Activated CD4-positive, alpha-beta T cell treated with anti-CD3 and anti-CD28 coated beads for 24 hours (primary cell): ENCODE measurements at places on chromosomes 3 and 15.

GRCh38 chr15:62940755-62941361 is 101.7 kb upstream of the TPM1 start:
- no peak for DNase-seq

- no peak for DNase-seq
These were observed 82.1 kb upstream of the POMGNT2 start for GRCh38 chr3:43187836-43188479.

DNA sequence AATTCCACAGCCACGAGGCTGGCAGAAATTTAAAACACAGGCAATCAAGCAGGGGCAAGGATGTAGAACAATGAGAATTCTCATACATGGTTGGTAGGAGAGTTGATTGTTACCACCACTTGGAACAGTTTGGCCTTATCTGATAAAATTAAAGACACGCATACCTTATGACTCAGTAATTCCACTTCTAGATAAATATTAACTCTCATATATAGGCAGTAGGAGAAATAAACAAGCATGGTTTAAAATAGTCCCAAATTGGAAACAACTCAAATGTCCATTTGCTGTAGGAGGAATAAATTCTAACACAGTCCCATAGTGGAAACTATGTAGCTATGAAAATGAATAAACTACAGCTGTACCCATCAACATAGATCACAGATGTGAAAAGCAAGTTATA is 42.3 kb upstream of the USP3 start:
- DNase-seq = no peak

- DNase-seq = no peak
These were observed 1.4 kb downstream of the CEMIP start for GRCh38 chr15:80780416-80781221.

GRCh38 chr3:36075491-36075890 is 304.8 kb upstream of the STAC start:
- DNase-seq = no peak

DNA sequence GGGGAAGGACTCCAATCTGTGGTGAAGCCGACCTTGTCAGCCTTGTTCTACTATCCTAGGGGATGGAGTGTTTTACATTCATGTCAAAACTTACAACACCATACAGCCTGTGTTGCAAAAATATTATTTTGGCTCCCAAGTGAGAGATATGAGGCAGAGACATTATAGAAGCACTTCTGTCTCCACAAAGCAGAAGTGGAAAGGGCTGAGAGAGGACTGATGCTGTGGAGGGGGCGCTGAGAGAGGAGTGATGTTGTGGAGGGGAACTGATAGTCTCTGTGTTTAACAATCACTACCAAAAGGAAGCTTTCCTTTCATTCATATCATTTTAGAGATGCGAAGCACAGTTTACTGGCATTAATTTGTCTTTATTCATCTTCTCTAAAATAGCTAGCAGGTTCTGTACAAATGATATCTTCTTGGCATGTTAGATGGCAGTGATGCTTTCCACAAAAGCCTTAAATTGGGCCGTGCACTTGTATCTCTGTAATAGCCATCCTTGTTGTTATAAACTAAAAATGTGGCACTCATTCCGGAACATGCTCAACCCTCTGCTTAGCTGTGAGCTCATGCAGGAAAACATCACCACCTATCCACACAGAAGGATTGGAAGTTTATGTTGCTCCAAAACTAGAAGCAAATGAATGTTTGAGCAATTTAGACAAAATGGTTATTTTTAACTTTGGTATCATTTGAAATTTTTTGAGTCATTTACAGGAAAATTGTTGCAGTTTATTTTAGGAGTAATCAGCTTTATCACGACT is 134.6 kb upstream of the TP63 start:
- no peak for DNase-seq

DNA sequence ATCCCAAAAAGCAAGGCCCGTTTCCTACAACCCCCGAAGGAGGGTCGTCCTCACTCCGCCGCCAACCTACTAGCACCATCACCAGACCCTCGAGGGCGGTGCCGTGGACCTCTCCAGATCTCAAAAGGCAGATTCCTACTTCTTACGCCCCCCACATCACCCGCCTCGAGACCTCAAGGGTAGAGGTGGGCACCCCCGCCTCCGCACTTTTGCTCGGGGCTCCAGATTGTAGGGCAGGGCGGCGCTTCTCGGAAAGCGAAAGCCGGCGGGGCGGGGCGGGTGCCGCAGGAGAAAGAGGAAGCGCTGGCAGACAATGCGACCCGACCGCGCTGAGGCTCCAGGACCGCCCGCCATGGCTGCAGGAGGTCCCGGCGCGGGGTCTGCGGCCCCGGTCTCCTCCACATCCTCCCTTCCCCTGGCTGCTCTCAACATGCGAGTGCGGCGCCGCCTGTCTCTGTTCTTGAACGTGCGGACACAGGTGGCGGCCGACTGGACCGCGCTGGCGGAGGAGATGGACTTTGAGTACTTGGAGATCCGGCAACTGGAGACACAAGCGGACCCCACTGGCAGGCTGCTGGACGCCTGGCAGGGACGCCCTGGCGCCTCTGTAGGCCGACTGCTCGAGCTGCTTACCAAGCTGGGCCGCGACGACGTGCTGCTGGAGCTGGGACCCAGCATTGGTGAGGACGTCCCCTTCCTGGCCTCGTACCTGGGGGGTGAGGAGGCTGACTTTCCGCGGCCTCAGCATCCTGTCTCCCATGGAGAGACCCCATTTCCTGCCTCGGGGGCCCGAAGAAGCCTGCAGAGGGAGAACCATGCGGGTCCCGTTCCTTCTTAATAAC is at the start of gene MYD88:
TSS of gene MYD88 (plus strand) at position 313 of the 842 bp plus-strand sequence. CDS start at position 353, 40 bp downstream.
- DNase-seq = peak; percentile 75

GRCh38 chr3:185250653-185251052 is 3.2 kb downstream of the EHHADH start:
- DNase-seq = no peak

DNA sequence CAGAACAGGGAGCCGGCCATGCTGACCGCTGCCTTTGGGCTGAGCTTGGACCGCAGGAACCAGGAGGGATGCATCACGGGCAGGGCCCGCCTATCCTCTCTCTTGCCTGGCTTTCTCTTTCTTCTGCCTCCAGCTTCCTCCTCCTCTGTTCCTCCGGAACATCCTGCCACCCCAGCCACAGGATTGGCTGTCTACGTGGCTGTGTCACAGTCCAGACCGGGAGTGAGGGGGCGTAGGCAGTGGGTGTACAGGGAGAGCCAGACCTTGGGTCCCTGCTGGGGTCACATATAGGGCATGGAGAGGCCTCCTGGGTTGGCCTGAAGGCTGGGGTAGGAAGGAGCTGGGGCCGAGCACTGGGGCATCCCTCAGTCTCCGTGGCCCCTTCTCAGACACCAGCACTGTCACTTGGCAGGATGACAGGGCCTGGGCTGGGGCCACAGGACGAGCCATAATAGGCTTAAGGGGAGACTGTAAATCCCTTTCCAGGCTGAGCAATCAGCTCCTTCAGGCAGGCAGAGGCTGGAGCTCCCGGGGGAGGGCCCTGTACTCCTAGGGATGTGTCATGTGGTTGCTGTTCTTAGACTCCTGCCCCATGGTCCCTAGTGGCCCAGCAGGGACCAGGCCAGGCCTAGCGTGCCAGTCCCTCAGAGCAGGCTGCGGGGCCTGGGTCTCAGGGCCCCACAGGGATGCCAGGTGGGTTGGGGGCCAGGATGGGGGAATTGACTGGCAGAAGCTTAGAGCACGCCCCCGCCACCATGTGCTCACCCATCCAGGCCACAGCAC is 25.4 kb downstream of the LINGO1 start:
- no peak for DNase-seq

- DNase-seq = no peak
These were observed 54.2 kb downstream of the MAP4 start for GRCh38 chr3:47961815-47962606.

GRCh38 chr15:73146419-73146818 is 94.2 kb downstream of the NEO1 start:
- no peak for DNase-seq

- no peak for DNase-seq
These were observed 19.8 kb downstream of the TYRO3 start for GRCh38 chr15:41578736-41579383.

DNA sequence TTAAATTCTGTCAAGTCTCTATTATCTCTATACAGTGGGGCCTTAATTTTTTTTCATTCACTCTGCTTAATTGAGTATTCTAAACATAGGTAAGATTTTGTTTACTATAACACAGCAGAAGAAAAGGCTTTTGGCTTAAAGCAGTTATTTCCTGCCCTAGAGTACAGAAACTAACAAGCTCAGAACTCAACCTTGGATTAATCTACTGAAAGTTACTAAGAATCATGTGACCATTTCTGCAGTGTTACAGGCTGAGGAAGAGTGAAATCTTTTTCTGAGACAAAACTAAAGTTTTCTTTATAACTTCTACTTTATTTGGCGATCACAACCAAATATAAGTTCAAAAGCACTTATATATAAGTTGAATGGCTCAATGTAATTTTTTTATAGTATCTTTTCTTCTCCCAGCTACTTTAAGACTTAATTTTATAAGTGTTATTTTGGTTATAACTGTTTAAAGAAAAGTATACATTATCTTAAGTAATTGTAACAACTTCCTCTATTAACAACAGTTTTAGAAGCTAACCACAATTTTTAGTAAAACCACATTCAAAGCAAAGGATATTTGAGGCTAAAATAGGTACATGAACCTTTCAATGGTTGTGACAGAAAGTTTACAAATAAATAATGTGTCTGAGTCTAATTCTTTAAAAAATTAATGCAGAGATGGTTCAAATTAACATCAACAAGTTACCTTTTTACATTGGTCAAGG is 240.6 kb upstream of the NAALADL2 start:
- no peak for DNase-seq

DNA sequence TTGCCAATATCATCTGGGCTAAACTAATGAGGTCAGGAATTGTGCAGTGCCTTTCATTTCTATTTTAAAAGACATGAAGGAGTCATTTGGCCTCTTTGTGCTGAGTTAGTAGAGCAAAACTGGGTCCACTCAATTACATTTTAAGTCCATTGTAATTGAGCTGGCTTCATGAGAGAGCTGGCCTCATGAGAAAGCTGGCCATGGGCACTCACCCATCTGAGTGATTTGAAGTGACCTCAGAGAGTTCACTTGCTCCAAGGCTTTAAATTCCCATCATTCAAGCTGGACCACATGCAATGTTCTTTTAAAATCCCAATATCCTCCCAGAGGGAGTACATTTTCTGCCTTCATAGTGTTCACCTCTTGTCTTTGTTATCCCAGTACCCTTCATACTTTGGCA is 335.9 kb upstream of the WNT5A start:
- DNase-seq = no peak

DNA sequence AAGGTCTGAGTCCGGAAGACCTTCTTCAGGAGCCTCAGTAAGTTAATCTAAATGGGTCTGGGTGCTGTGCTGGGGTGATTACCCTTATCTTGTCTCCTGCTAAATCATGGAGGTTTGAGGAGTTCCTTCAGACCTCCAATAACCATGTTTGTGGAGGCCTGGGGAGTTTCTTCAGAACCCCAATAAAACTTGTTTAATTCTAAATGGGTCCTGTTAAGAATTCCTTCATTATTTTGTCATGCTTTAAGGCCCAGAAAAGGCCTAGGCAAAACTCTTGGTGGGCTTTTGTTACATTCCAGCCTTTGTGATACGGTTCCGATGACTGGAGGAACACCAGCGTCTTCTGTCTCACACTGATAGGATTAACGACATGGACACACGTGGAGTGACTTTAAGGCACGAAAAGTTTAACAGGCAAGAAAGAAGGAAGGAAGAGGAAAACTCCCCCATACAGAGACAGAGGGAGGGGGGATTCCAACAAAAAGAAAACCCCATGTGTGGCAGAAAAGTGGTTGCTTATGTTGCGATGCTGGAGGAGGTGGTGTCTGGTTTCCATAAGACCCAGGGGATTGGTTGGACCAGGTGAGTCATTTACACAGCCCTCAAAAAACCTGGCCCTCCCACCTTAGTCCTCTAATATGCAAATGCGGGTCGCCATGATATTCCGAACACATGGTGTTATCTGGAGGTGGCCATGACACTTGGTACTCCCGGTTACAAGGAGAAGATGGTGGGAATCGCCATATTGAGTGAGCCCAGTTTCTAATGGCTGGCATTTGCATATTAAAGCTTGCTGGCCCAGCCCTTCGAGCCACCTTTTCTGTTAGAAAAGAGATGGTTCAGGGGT is 72.6 kb upstream of the MFGE8 start:
- no peak for DNase-seq

DNA sequence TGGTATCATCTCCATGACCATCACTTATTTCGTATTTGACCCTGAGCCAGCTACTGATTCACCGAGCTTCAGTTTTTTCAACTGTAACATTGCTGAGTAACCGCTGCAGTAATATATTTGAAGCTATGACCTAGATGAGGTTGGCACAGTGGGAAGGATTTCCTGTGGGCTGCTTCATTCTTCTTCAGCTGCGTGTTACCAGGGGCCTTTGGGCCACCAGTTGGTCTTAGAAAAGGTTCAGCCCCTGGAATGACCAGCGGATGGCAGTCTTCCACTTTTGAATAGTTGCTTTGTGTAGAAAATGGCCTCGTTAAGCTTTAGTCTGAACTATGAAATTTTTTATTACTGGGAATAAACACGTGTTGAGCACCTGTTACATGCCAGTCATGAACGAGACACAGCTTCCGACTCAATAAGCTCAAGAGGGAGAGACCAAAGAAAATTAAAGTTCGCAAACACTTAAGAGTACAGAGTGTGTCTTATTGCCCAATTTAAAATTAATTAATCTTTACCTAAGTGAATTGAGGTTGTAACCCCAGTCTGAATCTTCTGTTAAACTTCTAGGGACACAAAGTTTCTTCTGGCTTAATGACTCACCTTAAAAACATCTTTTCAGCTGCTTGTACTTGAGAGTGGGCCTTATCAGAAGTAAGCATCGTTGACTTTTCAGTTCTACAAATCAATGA is 57.6 kb upstream of the NR2E3 start:
- no peak for DNase-seq

- no peak for DNase-seq
These were observed 506.5 kb downstream of the FOXP1 start for GRCh38 chr3:71077070-71077469.

DNA sequence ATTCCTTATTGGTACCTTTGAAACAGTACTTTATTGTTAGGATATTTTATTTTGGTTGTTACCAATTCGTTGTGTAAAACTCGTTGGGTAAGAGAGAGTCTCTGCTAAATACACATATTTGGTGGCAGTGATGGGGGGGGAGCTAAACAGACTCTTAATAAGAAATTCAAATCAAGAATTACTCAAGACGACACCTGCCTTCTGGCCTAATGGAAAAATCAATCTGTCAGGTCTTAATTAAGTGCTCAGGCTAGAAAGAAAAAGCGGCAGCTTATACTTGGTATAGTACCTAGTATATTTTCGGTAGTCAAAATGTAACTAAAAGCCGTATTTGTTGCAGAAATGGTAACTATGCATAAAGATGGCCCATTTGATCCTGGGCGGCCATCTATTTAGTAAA is 18.2 kb downstream of the FOXP1 start:
- DNase-seq = no peak

- DNase-seq = no peak
These were observed 39.2 kb upstream of the POLR2M start for GRCh38 chr15:57667171-57667849.

GRCh38 chr3:104088738-104089137 is 1278.0 kb upstream of the ALCAM start:
- DNase-seq = no peak
